Breast epithelium (tissue), 4 donors: ENCODE measurements at places on chromosomes 12 and 14. TPM values are rescaled to one million over a fixed set of nuclear protein-coding genes. Genes with fewer than 3 reads are reported as not detected.

Gene MMP19
- total RNA-seq, result 47.9 TPM

Gene RAPGEF3
- 40.6 TPM for total RNA-seq

Gene LRP1-AS
- total RNA-seq, result not detected

Gene ESRRB
- total RNA-seq, result not detected

Gene SLCO1B1
- not detected for total RNA-seq

Gene KCNJ8
- total RNA-seq, result 19.2 TPM

Gene RAB15
- 1.3 TPM for total RNA-seq

DNA sequence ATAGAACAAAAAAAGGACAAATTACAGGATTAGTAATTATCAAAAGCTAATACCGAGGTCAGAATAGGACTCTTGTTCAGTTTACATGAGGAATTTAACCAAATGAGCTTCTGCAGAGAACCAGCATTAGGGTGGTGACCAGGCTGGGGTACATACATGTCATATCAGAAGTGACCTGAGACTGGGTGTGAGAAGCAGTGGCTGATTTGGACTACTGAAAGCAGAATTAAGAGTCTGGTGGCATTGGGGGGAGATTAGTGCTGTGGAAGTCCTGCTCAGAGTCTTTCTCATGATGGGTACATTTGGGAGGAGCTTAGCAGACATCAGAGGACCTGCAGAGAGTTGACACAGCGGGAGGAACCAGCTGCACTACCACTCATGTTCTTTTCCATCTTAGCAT lies 21.7 kb downstream of the TRAF3 start:
- DNase-seq, result no peak

- no peak for DNase-seq
Measured at GRCh38 chr12:1650978-1651361, 21.9 kb downstream of the WNT5B start.

DNA sequence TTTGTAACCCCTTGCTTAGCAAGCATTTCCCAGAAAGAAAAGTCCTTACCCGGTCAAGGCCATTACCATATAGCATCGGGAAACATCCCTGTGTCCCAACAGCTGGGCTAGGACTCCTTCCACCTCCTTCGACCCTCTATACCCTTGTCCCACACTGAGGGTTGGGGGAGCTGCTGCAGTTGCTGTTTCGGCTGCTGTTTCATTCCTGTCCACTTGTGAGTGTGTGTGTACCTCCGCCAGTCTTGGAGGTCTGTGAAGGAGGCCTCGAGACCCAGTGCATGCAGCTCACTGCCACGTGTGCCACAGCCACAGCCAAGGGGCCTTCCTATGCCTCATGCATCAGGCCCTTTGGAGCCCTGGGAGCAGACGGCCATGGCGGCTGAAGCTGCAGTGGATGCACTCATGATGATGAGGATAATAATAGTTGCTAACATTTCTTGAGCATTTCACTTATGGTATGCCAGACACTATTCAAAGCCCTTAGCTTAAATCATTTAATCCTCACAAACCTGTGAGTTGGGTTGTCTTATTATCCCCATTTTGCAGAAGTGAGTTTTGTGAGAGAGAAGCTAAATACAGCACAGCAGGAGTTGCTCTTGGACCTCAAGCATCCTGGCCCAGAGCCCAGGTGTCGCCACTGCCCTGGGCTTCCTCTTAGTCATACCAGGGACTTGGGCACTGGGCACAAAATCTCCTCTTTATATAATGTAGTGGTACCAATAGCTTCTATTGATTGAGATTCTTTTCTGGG lies 156.5 kb downstream of the PRKCH start:
- DNase-seq, result peak; percentile 64

DNA sequence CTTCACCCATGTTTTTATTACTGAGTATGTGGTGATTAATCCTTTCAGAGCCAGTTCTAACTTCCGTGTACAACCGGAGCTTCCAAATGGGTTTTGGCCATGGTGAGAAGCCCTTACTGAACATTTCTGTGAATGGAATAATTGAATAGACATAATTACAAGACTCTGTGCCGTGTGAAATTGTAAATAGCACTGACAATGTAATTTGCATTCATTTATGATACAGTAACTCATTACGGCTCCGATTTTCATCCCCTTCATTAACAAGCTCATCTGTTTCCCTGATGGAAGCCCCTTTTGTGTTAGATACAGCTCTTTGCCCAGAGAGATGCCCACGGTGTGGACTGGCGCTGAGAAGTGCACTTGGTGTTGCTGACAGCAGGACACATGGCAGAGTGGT lies 891.0 kb downstream of the AACS start:
- DNase-seq, result no peak

GRCh38 chr14:96088074-96088473 lies 48.9 kb downstream of the C14orf132 start:
- peak; percentile 19 for DNase-seq

DNA sequence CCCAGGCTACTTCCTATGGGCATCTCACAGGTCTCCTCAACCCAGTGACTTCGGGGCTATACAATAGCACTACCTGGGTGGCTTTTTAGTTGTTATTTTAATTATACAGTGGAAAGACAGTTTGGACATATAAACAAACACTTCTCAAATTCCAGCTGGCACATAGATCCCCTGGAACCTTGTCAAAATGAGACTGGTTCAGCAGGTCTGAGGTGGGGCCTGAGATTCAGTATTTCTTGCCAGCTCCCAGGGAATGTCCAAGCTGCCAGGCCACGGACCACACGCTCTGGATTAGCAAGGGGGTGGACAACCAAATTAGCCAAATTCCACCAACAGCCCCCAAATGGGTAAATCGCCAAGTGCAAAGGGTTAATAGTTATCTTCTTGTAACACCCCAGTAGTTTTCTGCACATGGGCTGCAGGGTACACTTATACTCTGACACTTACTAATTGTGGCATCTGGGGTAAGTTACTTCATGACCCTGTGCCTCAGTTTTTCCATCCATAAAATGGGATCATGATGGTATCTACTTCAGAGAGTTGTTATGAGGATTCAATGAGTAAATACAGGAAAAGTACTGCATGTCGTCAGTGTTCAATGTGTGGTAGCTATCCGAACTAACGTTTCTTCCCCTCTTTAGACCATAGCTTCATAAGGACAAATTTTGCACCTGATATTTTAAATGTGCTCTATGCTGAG lies 789.4 kb upstream of the TBX3 start:
- peak; percentile 60 for DNase-seq

DNA sequence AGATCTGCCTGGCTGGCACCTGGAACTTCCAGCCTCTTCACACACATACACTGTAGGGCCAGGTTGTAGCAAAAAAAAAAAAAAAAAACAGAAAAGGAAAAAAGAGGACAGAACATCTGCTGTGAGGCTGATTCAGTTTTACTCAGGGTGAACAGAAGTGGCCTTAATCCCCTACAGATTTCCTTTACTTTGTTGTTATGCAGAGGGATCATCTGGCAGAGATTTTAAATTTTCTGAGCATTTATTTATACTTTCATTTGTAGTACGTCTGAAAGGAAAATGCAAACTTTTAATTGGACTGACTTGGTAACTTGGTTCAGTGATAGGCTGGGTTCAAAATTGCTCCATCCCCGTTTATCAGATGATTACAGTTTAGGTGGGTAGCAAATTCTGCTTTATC lies 50.8 kb upstream of the PRICKLE1 start:
- DNase-seq, result no peak

GRCh38 chr12:95621725-95622124 lies 70.4 kb upstream of the USP44 start:
- no peak for DNase-seq

DNA sequence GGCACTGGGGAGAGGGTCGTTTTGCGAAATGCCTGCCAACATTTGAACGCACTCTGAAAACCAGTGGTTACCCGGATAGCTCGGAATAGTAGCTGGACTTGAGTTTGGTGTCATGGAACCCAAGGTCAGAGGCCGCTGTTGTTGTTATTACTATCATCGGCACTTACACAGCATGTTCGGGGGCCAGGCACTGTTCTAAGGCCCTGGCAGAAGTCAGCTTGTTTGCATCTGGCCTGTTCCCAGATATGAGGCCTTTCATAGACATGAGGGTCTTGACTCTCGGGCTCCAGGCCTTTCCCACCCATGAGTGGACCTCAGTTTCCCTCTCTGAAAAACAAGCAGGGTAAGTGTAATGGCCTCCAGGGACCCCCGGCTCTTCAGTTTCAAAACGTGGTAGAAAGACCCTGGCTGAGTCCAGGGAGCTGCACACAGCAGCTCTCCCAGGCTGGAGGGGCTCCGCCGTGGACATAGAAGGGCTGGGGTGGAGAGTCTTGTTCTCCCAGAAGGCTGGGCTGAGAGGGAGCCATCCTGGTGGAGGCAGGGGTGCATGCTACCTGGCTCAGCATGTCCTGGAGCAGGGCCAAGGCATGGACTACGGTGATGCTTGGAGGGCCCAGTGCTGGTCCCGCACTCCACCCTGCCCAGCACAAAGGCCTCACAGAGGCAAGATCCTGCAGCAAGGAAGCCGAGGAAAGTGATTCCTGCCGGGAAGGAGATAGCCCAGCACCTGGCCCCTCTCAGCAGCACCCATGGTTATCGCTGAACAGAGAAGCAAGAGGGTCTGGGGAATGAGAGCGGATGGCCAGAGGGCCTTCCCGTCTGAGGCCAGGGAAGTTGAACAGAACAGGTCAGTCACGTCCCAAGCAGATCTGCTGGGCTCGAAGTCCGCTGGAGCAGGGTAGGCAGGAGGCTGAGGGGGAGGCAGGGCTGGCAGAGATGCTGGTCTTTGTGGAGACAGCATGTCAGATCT lies 63.5 kb upstream of the C14orf180 start:
- no peak for DNase-seq

GRCh38 chr14:96627386-96627785 lies 125.2 kb downstream of the PAPOLA start:
- DNase-seq, result no peak

DNA sequence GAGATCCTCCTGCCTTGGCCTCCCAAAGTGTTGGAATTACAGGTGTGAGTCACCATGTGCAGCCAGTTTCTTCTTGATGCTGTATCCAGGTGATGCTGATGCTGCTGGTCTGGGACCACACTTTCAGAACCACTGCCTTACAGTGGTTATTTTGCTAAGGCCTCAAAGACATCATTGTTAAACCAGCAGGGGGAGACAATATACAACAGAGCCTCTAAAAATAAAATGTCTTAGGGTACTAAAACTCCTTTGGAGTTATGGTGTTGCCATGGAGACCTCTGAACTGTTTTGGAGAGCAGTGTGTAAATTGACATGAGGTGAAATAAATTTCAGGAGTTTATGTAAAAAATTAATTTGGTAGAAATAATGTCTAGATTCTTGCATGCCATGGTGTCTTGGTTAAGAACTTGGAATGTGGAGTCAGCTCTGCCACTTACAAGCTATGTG lies 1.1 kb upstream of the ARG2 start:
- DNase-seq, result no peak

DNA sequence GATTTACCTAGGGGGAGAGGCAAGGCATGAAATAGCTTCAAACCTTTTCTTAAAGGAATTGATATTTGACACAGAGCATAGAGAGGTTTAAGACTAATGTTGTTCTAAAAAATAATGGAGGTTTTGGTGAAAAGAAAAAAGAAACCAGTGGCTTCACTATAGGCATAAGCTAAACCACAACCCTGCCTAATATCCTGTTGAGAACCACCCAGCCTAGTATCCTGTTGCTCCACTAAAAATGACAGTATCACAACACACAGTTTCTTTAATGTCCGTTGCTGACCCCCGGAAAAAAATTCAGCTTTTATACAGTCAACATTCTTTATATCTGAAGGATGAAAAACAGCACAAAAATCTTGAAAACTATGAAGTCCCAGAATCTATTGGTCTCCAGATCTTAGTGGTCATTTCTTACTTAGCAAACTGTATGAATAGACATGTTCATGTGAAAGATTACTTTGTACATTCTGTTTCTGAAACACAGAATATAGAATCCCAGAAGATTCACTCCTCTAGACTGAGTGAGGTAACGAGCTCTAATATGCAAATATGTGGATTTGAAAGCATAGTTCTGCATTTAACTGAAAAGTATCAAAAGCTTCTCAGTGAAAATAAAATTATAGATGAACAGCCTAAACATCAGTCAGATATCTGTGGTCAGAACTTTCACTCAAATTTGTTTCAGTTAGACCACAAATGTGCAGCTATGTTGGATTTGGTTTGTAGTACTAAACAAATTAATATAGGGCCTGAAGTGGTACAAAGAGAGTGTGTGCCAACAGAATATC lies 40.5 kb downstream of the GALC start:
- no peak for DNase-seq

GRCh38 chr12:6233121-6233971 lies 33.1 kb downstream of the CD9 start:
- DNase-seq, result no peak

DNA sequence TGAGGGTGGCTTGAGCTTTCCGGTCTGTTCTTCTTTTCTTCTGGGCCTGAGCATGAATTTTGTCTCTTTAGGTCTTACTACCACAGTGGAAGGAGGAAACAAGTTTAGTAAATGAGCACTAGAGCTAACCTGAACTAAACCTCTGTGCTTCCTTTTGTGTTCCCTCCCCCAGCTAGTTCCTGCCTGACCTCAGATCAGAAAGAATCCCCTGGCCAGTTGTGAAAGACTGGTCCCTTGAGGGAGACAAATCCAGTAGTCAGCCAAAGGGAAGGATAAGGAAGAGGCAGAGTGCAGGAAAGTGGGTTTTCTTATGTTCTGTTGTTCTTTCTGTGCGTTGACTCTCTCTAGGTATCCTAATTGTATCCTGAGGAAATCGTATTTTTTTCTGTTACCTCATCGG lies 17.5 kb downstream of the ZNF664 start:
- DNase-seq, result no peak

- no peak for DNase-seq
Measured at GRCh38 chr12:44837114-44837755, 38.9 kb downstream of the NELL2 start.

- DNase-seq, result no peak
Measured at GRCh38 chr14:104102282-104102914, 16.9 kb downstream of the ASPG start.

- no peak for DNase-seq
Measured at GRCh38 chr12:112927475-112927874, 10.8 kb upstream of the OAS3 start.

GRCh38 chr12:27284021-27284420 lies 39.9 kb downstream of the STK38L start:
- DNase-seq, result no peak
